Occipital lobe (tissue), 3 donors: ENCODE measurements at places on chromosomes 11 and 22. TPM values are rescaled to one million over a fixed set of nuclear protein-coding genes. Genes with fewer than 3 reads are reported as not detected.

DNA sequence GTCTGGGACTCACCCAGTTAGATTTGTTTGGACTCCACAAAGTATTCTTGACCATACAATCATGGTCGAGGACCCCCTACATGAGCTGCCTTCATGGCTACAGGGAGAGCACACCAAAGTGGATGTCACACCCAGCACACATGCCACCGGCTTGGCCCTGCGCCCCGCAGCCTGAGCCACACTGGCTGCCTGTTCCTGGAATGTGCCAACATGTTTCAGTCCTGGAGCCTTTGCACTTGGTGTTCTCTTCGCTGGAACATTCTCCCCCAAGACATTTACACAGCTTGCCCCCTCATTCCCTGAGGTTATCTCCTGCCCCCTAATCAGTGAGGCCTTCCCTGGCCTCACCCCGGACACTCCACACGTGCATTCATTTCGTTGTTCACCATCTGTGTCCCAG is 46.0 kb downstream of the PPARA start:
- no peak for DNase-seq

DNA sequence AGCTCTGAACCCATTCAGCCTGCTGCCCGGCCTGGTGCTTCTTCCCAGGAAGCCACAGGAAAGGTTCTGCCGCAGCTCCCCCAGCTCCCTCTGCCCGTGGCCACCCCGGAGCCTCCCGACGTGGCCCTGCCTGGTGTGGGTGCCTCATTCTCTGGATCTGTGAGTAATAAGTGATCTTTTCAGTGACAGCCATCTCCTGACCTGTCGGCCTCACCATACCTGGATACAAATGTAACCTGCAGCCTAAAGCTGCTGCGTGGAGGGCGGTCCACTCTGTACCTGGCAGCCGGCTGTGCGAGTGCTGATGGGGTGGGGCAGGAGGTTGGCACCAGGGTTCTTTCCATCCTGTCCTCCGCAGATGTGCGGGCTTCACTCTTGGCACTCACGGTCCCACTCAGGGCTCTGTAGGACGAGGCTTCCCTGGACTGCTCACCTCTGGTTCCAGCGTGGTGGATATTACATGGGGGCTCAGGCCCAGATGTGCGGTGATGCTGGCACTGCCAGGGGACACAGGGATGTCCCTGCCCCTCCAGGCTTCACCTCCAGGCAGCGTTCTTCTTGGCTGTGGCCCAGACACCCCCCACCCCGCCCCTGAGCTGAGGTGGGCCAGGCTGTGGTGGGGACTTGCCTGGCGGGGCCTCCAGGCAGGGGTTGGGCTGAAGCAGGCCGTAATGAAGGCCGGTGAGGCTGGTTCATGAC is 748.5 kb downstream of the BRD1 start:
- DNase-seq, result no peak

- DNase-seq, result no peak
Observed at GRCh38 chr11:124610295-124610694, 933 bp upstream of the PANX3 start.

GRCh38 chr22:46830841-46831240 is 68.4 kb downstream of the TBC1D22A start:
- DNase-seq, result no peak

Gene SSH3
- 2.0 TPM for total RNA-seq

Gene KLHDC7B
- total RNA-seq, result not detected

Gene ME3
- total RNA-seq, result 99.0 TPM
